ENCODE measurements at places on chromosomes 7 and 10.

GRCh38 chr7:74164985-74165456, 9.1 kb upstream of the EIF4H start:
- peak; percentile 72 for DNase-seq

DNA sequence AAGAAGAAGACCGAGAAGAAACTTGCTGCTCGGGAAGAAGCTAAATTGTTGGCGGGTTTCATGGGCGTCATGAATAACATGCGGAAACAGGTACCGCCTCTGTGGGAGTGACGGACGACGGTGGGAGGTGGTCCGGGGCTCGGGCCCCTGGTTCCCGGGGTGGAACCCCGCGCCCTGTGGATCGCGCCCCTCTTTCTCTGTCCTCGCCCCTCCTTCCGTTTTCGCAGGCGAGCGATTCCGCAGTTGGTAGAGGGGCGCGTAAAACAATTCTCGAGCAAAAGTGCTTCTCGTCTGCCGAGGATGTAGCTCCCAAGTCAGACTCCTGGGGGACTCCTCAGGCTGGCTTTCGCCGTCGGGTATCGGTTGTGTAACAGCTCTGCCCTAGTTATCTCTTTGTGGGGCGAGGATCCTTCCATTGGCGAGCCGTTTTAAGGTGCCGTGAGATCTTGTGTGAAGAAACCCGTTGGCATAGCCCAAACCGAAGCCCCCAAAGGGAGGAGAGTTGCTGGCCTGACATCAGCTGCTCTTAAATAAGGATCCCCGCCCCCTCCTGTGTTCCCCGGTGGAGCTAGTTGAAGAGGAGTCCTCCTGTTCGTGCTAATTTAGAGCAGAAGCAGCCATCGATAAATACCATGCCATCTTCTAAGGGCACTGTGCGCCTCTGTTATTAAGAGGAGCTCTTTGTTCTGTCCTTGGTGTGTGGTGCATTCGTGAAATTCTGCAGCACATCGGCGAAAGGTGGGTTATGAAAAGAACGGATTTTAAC, 655 bp downstream of the KLHL7 start:
- peak; percentile 74 for DNase-seq

- no peak for DNase-seq
These were observed 932.9 kb downstream of the XPNPEP1 start for GRCh38 chr10:108990441-108990840.

GRCh38 chr7:90994601-90995000, 269.6 kb upstream of the FZD1 start:
- DNase-seq: no peak

DNA sequence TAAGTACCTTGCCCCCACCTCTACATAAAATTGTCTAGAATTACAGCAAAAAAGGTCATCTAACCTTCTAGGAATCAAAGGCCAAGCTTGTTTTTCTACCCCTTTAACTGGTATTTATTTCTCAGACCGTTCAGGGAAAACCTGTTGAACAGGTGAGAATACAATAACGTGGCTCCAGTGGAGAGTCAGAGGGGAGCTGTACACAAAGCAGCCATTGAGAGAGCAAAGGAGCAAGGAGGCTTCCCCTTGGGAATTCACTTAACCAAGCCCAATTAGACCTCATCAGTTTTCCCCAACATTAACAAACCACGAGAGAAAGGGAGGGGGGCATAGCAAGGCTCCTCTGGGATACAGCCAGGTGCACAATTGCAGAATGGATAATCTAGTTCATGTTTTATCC, 101.9 kb downstream of the ELMO1 start:
- DNase-seq: peak; percentile 83

- DNase-seq: peak; percentile 73
These were observed 2.7 kb upstream of the HOXA11 start for GRCh38 chr7:27187475-27188385.
